ENCODE measurements at places on chromosomes 7 and 10. TPM values are rescaled to one million over a fixed set of nuclear protein-coding genes. Genes with fewer than 3 reads are reported as not detected.
A peak's percentile ranks its signal among the peaks of the same experiment; 100 is the strongest.

- no peak for DNase-seq
Measured at GRCh38 chr7:80816806-80817205, 102.0 kb downstream of the SEMA3C start.

- DNase-seq: no peak
Measured at GRCh38 chr10:62514079-62514693, 140.0 kb downstream of the ZNF365 start.

DNA sequence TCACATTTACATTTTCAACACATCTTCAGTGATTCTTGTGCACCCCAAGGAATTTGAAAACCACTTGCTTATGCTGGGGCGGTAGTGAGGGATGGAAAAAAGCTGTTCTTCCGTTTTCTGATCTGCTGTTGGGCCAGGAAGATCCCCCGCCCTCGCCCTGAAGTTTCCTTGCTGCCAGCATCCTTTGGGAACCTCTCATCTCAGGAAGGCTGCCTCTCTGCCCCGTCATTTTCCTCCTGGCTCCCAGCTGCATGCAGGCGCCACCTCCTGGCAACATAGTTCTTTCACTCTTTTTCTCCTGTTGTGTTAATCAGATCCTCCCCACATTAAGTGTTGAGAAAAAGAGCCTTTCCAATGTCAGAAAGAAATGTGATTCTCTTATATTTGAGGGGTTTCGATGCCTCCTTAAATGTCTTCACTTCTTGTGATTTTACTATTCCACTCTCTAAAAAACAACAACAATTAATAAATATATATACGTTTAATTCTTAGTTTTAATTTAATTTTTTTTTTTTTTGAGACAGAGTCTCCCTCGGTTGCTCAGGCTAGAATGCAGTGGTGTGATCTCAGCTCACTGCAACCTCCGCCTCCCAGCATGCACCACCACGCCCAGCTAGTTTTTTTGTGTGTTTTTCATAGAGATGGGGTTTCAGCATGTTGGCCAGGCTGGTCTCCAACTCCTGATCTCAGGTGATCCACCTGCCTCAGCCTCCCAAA lies 122.9 kb downstream of the RALA start:
- DNase-seq: peak; percentile 83

DNA sequence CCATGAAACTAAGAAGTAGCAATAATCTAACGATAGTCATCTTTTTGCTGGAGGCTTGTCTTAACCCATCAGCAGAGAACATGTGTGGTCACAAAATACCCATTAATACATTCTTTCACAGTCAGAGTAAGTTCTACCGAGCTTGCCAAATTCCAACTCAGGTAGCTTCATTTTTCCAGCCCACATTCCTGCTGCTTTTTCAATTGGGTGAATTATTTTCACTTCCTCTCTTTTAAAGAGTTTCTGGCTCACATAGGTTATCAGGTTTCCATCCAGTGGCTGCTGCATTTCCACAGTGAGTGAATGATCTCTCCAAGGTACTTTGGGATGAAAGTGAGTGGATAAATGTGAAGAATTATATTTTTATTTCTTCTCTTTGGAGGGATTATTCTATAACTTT lies 233.1 kb downstream of the SEMA3E start:
- DNase-seq: no peak

GRCh38 chr7:18222636-18223035 lies 195.0 kb upstream of the PRPS1L1 start:
- DNase-seq: no peak

GRCh38 chr10:126904818-126905701 lies at the start of gene DOCK1:
Gene DOCK1 (plus strand): TSS chr10:126905428. CDS start chr10:126905518, 90 bp downstream.
- DNase-seq: peak; percentile 68

GRCh38 chr7:135368416-135369186 lies 135.0 kb downstream of the STRA8 start:
- no peak for DNase-seq

DNA sequence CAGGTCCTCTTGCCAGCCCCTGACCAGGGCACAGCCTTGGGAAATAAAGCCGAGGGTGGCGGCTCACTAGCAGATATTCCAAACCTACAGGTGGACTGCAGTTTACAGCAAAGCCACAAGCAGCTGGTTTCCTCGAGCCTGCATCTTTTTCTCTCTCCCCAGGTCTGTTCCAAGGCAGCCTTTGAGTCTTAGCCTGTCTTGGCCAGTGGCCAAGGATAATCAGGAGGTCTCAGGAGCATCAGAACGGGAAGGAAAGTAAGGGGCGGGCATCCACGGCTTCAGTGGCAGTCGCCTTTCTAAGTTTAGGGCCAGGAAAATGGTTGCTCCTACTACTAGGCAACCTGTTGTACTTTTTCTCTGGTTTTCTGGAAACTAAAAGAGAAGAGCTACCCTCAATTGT lies 219.7 kb upstream of the ZMIZ1 start:
- DNase-seq: no peak

GRCh38 chr10:97105303-97105702 lies 80.5 kb downstream of the SLIT1 start:
- no peak for DNase-seq

DNA sequence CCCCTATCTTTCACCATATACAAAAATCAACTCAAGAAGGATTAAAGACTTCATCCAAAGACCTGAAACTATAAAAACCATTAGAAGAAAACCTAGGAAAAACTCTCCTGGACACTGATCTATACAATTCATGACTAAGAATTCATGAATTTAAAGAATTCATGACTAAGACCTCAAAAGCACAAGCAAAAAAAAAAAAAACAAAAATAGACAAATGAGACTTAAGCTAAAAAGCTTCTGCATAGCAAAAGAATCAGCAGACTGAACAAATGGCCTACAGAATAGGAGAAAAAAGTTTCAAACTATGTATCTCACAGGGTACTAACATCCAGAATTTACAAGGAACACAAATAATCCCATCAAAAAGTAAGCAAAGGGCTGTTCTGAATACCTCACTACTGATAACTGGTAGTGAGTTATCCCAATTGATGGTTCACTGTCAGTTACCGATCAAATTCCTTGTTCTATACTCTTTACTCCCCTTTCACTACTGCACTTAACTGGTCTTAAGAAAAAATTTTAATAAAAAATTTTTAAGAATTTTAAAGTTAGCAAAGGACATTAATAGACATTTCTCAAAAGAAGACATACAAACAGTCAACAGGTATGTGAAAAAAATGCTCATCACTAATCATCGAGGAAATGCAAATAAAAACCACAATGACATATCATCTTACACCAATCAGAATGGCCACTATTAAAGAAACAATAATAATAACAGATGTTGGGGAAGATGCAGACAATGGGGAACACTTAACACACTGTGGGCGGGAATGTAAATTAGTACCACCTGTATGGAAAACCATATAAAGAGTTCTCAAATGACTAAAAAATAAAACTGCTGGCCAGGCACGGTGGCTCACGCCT lies 33.2 kb downstream of the KMT2C start:
- DNase-seq: peak; percentile 57

- no peak for DNase-seq
Measured at GRCh38 chr7:139430443-139430842, 53.0 kb downstream of the KLRG2 start.

DNA sequence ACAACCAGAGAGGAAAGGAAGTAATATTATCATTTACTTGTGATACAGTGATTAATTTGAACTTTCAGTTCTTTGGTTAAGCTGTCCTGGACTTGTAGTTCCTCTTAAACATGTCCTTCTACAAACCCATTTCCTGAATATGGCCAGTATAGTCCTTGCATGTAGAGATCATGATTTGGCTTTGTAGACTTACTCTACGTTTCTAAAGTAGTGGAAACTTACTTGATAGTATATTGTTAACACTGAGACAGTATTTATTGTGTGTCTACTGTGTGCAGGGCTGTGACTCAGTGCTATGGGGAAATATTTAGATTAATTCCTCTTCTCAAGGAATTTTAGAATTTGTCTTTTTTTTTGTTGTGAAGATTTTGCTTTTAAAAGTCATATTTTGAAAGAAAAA lies 109.5 kb downstream of the NRF1 start:
- DNase-seq: peak; percentile 49

- DNase-seq: no peak
Measured at GRCh38 chr7:110831419-110831818, 259.5 kb upstream of the LRRN3 start.

GRCh38 chr10:105017116-105017515 lies 376.0 kb downstream of the SORCS3 start:
- no peak for DNase-seq

- no peak for DNase-seq
Measured at GRCh38 chr7:159215076-159215475, 70.4 kb upstream of the VIPR2 start.

- no peak for DNase-seq
Measured at GRCh38 chr7:12111422-12112405, 99.4 kb upstream of the TMEM106B start.

- DNase-seq: no peak
Measured at GRCh38 chr10:1709161-1709560, 28.2 kb downstream of the ADARB2 start.

DNA sequence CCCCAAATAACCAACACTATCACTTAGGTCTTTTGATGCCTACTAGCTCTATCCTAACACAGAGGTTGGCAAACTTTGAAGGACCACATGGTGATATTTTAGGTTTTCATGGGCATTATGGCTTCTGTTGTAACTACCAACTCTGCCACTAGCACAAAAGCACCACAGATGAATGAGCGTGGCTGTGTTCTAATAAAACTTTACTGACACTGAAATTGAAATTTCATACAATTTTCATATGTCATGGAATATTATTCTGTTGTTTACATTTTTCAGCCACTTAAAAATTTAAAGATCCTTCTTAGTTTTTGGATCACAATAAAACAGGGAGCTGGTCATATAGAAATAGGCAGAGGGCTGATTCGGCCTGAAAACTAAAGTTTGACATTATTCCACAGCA lies 26.4 kb downstream of the CBX3 start:
- no peak for DNase-seq

- DNase-seq: no peak
Measured at GRCh38 chr10:74755273-74755672, 71.1 kb upstream of the KAT6B start.

GRCh38 chr7:47573758-47574481 lies 8.0 kb downstream of the TNS3 start:
- DNase-seq: peak; percentile 87

DNA sequence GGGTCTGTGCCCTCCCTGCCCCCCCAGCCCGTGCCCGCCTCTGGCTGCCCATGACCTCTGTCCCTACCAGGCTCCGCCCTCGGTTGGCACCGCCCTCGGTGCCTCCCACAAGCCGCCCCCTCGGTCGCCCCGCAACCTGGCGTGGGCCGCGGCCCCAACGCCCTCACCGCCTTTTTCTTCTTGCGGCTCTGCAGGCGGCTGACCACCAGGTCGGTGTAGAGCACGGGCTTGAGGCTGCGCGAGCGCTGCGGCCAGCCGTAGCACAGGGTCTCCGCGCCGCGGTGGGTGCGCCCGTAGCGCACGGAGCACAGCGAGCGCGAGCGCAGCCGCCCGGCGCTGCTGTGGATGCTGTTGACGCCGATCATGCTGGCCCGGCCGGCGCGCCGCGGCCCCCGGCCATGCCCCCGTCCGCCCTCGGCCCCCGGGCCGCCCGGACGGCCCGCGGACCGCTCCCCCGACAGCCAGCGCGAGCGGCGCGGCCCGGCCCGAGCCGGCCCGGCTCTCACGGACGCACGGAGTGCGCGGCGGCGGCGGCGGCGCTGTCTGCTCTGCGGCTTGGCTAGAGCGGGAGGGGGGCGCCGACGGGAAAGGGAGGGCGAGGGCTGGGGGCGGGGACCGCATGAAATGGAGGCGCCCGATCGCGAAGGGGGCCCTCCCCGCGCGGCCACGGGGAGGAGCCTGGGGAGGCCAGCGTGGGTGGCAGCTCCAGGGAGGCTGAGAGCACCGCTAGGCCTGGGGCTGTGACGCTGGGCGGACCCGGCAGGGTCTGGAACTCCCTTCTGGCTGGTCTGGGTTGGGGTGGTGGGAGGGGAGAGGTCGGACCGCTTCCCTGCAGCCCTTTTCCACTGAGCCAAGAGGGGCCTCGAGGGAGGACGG lies 9.6 kb downstream of the PSD start:
- DNase-seq: peak; percentile 44

GRCh38 chr10:77564731-77565589 lies 72.6 kb downstream of the KCNMA1 start:
- DNase-seq: peak; percentile 33

- peak; percentile 25 for DNase-seq
Measured at GRCh38 chr7:13021566-13022300, 334.3 kb downstream of the ARL4A start.

- DNase-seq: peak; percentile 4
Measured at GRCh38 chr10:124381011-124381611, 37.6 kb downstream of the OAT start.

- DNase-seq: peak; percentile 75
Measured at GRCh38 chr7:46291601-46292150, 370.6 kb upstream of the IGFBP3 start.

- DNase-seq: no peak
Measured at GRCh38 chr7:76424413-76425111, at the start of gene ZP3. Gene ZP3 (plus strand): TSS chr7:76424950. CDS start chr7:76424965, 15 bp downstream.

DNA sequence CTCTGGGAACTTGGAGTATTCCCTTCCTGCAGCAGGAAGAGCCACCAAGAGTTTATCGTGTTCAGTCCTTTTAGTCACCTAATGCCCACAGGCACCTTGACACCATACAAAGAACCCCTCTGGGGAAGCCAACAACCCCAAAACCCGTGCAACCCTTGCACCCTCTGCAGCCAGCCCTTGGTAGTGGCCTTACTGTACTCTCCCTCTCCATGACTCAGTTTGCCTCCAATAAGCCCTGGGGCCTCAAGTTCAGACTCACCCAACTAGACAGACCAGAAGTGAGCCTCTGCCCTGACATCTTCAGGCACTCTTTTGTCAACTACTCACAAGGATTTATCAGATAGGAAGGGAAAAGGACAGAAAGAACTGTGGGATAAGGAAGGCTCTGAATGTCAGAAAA lies 30.9 kb downstream of the KCNMA1 start:
- DNase-seq: no peak

DNA sequence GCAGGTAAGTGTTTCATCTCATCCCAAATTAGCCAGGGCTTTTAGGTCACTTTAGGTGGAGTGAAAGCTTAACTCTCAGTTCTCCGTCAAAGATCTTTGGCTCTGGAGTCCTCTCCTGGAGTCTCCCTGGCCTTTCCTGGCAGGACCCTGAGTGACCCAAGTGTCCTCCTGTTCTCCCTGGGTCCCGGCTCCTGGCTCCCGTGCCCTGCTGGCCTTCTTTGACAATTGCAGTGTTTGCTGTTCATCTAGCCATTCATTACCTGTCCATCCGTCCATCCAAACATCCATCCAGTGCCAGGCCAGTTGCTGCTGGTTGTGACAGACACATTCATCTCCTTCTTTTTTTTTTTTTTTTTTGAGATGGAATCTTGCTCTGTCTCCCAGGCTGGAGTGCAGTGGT lies 6.2 kb upstream of the TPST1 start:
- no peak for DNase-seq

Gene CUX1
- total RNA-seq: 19.7 TPM

Gene FOXI2
- not detected for total RNA-seq

Gene PTF1A
- total RNA-seq: not detected

Gene MACROH2A2
- total RNA-seq: 17.4 TPM

Gene TRIM50
- not detected for total RNA-seq

Gene GPR26
- not detected for total RNA-seq

Gene PRF1
- total RNA-seq: not detected

Gene AGAP4
- 1.8 TPM for total RNA-seq

Gene GFRA1
- total RNA-seq: 8.6 TPM

Gene STAG3
- 0.36 TPM for total RNA-seq

Gene LIPN
- not detected for total RNA-seq

Gene DNAJB6
- total RNA-seq: 155 TPM

Gene PTEN
- 38.9 TPM for total RNA-seq

Gene STYXL1
- 73.8 TPM for total RNA-seq

Gene BBS9
- total RNA-seq: 9.5 TPM

Gene GSTO2
- 2.3 TPM for total RNA-seq

Gene METTL27
- 1.7 TPM for total RNA-seq

Gene PCBD1
- total RNA-seq: 15.8 TPM

Gene TRIM74
- total RNA-seq: not detected

Gene VIPR2
- total RNA-seq: not detected

Gene HSPB1
- 48.6 TPM for total RNA-seq

Gene EBLN1
- total RNA-seq: not detected

Gene FBXO24
- 0.54 TPM for total RNA-seq

Measured in IMR-90 (cell line).